RPMI7951 (cell line): ENCODE measurements at places on chromosomes 4 and X. TPM values are rescaled to one million over a fixed set of nuclear protein-coding genes. Genes with fewer than 3 reads are reported as not detected.

Gene SLBP
- total RNA-seq = 93.0 and 96.8 TPM in 2 replicates

Gene SLC16A2
- total RNA-seq = 22.2 and 25.4 TPM in 2 replicates

Gene KIAA0232
- total RNA-seq = 14.1 and 17.4 TPM in 2 replicates

Gene FAM199X
- 11.9 and 14.7 TPM in 2 replicates for total RNA-seq

DNA sequence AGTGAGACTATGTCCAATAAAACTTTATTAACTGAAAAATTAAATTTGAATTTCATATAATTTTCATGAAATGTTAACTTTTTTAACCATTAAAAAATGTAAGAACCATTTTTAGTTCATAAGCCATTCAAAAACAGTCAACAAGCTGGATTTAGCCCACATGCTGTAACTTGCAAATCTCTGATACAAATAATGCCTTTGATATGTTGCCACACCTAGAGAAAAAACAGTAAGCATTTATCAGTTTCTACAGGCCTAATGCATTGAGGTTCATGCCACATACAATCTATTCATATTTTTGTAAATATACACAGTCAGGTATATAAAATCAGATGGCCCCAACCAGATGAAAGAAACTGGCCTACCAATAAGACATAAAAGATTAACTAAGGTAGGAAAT, 52.8 kb downstream of the LCORL start:
- DNase-seq = no peak

DNA sequence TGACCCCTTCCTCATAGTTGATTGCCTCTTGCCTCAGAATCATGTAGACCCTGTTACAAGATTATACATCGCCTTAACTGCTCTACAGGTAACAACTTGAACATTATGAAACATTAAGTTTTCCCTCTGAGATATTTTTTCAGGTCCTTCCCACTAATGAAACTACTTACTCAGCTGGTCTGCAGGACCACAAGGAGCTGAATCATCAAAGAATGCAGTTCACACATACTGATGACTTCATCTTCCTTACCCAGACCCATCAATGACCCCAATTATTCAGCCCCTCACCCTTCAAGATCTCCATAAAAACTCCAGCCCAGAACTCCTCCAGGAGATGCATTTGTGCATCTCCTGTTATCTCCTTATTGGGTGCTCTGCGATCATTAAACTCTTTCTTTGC, 720.9 kb downstream of the RAPGEF2 start:
- DNase-seq = no peak

GRCh38 chr4:95640311-95640710, 91.5 kb upstream of the UNC5C start:
- DNase-seq = no peak

GRCh38 chrX:133475953-133476352, 60.7 kb upstream of the GPC4 start:
- no peak for DNase-seq

DNA sequence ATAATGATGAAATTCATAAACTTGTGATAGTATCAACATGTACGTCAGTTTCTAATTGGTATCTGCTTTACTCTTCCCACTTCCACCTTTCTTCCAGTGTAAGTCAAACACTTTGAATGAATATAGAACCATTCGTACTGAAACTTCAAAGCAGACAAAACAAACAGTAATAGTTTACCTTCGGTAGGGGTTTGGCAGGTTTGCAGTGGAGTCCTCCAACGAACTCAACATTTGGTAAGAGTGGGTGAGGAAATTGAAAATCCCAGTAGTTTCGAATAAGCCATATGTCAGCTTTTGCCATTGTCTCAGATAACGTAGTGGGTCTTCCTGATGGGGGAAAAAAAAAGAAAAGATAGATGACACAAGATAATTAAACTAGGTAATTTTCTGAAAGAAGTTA, 2.2 kb downstream of the UGT2B4 start:
- no peak for DNase-seq

GRCh38 chr4:95325665-95326064, 223.1 kb downstream of the UNC5C start:
- no peak for DNase-seq

DNA sequence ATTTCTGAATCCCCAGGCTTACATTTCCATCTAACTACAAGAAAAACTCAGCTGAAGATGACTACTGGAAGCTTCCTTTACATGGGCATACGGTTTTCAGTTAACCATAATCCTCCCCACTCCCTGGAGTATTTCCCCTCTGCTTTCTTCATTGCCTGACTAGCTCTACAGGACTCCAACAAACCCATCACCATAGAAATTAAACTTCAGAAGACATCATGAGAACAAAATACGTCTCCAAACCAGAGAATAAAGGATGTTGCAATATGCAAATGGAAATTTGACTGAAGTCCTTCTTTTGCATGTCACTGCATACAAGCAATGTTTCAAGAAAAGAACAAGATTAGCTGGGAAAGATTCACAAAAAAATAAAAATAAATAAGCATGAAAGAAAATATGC, 170.2 kb upstream of the PCDH18 start:
- DNase-seq = no peak

DNA sequence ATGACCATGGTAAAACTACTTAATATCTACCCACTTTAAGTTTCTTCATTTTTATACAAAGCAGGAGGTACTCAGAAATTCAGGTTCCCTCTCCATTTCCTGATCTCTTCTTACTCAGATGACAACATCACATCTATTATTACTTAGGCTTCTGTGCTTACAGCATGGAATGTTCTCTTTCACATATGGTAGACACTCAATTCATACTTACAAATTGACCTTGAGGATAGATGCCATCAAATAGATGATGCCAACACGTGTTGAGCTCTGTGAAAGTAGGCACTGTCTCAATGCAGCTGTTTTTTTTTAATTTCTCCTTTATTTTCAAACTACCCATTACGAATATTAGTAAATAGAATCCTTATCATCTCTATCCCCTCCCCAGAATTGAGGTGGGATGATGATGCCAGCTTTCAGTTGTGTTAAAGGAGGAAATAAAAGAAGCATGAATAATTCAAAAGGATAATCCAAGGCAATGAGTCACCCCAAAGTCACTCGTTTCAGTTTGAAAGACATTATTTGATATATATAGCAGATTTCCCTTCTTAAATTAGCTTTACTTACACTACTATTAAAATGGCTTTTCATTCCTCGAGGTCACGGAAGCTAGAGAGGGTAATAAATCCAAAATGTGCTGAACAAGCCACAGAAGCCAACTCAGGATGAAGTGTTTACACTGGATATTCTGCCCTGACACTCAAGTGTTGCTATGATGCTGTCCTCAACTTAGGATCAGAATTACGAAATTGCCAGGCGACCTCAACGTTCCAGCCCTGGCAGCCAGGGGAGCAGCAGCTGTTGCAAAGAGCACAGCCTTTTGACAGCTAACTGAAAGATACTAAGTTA, 124.2 kb upstream of the EOLA2 start:
- DNase-seq = peak; percentile 93

GRCh38 chr4:182427554-182427953, 184.4 kb downstream of the TENM3 start:
- DNase-seq = peak; percentile 18
